Activated CD4-positive, alpha-beta T cell treated with anti-CD3 and anti-CD28 coated beads, Interleukin-2, amount 10 ng/mL, durations not matched to agents 24 days and 14 days (primary cell): ENCODE measurements at places on chromosomes 6 and 20. TPM values are rescaled to one million over a fixed set of nuclear protein-coding genes. Genes with fewer than 3 reads are reported as not detected.

Gene C6orf118
- not detected in 2 replicates for total RNA-seq

Gene TBXT
- not detected in 2 replicates for total RNA-seq

Gene HAO1
- total RNA-seq = not detected in 2 replicates

Gene HLA-DRB1
- 14.2 and 15.0 TPM in 2 replicates for total RNA-seq

Gene SMIM26
- 55.8 and 60.2 TPM in 2 replicates for total RNA-seq

Gene POU3F2
- not detected in 2 replicates for total RNA-seq

Gene PAK5
- total RNA-seq = not detected in 2 replicates

GRCh38 chr20:25309395-25310267 lies 61.7 kb downstream of the PYGB start:
- DNase-seq = no peak

GRCh38 chr20:53679597-53680309 lies 86.1 kb upstream of the ZNF217 start:
- no peak for DNase-seq

GRCh38 chr6:54621285-54621684 lies 225.3 kb upstream of the FAM83B start:
- DNase-seq = no peak

DNA sequence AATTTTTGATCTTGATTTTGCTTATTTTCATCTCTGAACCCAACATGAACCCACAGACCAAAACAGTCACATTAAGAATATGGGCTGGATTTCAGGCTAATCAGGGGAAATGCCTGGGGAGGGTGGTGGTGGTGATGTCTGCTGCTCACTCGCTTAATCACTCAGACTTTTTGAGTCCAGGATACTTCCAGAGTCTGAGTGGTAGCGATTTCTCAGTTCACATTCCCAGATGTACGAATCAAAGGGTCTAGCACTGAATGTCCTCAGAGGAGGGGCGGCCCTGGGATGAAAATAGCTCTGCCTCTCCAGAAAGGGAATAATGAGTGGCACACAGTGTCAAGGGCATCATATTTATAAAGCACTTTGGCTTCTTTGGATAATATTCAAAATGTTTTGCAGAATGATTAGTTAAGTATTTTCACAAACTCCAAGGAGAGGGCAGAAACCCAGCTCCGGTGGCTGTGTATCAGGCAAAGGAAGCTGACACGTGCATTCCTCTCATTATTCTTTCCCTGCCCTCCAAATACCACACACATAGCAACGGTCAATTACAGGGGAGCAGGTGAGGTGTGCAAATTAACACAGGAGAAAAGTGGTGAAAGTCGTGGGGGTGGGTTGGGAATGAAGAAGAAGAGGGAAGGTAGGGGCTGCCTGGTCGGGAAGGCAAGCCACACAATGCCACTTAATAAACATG lies 345.2 kb upstream of the RSPO3 start:
- DNase-seq = no peak

- DNase-seq = peak; percentile 64
Observed at GRCh38 chr6:1609041-1609647, 571 bp upstream of the FOXC1 start.

DNA sequence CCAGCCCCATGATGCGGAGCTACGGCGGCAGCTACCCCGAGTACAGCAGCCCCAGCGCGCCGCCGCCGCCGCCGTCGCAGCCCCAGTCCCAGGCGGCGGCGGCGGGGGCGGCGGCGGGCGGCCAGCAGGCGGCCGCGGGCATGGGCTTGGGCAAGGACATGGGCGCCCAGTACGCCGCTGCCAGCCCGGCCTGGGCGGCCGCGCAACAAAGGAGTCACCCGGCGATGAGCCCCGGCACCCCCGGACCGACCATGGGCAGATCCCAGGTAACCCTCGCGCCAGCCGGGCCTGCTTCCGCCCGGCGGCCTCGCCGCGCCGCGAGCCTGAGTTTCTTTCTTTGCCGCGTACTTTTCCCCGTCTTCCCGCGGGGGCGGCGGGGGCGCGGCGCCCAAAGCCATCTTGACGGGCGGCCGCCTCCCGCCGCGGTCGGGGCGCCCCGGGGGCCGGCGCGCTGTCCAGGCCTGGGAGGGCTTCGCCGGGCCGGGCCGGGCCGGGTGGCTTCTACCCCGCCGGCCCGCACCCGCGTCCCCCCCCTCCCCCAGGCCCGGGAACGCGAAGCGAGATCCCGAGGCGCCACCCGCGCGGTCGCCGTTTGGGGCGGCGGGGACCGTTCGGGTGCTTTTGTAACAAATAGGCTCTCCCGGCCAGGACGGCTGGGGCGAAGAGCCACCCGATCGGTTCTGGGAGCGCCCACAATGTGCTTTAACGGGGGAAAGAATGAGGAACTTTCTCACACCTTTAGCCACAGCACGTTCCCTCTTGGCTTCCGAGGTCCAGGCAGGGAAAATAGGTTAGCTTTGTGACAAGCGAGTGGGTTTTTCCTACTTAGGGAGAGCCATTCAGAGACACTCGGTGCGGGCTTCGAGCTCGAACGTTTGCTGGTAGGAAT lies 2.3 kb downstream of the ARID1B start:
- peak; percentile 88 for DNase-seq

- no peak for DNase-seq
Observed at GRCh38 chr6:520820-521219, 129.3 kb downstream of the IRF4 start.

- DNase-seq = no peak
Observed at GRCh38 chr6:41470029-41470330, 76.2 kb upstream of the FOXP4 start.

DNA sequence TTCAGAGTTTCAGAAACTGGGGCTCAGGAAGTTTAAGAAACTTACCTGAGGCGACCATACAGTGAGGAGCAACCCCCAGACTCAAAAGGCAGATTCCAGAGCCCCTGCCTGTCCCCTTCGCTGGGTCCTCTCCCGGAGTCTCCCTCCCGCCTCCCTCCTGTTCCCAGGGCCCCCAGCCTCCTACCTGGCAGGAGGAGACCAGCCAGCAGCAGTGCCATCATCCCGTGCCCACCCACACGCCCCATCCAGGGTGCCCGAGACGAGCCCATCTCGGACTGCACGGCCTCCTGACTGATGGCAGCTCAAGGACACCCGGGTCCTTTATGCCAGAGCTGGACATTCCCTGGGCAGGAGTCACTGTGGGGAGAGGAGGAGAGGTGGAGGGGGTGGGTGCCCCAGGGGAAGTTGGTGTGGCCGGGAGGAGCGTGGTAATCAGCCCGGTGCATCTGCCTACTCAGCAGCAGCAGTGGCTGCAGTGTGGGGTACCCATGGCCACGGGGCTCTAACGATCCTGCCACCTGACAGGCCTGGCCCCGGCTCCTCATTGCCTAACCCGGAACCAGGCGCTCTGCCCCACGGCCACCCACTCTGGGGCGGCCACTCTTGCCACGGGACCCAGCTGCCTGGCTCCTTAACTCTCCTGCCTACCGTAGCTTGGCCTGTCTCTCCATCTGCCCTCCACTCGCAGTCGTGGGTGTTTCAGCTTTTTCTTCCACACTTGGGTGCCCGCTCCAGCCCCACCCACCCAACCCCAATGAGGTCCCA lies at the start of gene CDSN:
CDSN (minus strand) TSS at position 296 of the 765 bp plus-strand sequence; CDS start at position 269, 27 bp downstream.
- DNase-seq = no peak

- DNase-seq = no peak
Observed at GRCh38 chr6:128305976-128306375, 214.4 kb downstream of the PTPRK start.

- DNase-seq = no peak
Observed at GRCh38 chr6:23532227-23532626, 593.8 kb upstream of the NRSN1 start.
